Activated CD4-positive, alpha-beta T cell treated with anti-CD3 and anti-CD28 coated beads, Interleukin-2, amount 50 U/mL, for 24 hours (primary cell): ENCODE measurements at places on chromosomes 16 and 17.

GRCh38 chr16:85491798-85492294 is 121.3 kb upstream of the GSE1 start:
- DNase-seq, result no peak

DNA sequence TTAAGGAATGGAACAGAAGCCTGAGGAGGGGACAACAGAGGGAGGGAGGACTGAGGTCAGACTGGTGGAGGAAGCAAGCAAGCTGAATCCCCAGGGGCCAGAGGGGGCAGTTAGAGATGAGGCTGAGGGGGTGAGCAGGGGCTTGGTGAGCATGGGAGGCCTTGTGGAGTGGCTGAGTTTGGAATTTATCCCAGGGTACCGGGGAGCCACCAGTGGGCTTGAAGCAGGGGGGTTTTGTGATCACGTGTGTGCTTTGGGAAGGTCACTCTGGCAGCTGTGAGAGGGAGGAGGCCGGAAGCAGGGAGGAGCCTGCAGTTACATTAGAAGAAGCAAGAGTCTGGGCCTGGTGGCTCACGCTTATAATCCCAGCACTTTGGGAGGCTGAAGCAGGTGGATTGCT is 9.8 kb upstream of the CTCF start:
- DNase-seq, result no peak

- no peak for DNase-seq
Measured at GRCh38 chr17:61477204-61477834, 25.1 kb downstream of the TBX4 start.

DNA sequence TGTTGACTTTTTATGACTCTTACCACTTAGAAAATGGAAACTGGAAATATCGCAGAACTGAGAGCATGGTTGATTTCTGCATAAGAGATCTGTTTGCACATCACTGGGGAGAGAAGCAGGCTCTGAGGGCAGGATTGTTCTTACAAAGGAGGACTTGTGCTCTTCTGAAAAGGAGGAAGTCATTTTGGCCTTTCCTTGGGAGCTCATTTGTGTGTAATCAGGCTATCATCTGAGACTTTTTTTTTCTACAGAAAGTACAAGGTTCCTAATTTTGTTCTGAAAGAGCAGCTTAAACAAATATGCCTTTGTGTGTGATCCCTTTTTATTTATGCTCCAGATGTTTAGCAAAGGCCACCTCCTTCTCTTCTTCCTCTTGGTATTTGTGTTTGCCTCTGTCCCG is 145.7 kb upstream of the CACNG5 start:
- no peak for DNase-seq

GRCh38 chr16:67865318-67865717 is 7.5 kb upstream of the EDC4 start:
- DNase-seq, result no peak

DNA sequence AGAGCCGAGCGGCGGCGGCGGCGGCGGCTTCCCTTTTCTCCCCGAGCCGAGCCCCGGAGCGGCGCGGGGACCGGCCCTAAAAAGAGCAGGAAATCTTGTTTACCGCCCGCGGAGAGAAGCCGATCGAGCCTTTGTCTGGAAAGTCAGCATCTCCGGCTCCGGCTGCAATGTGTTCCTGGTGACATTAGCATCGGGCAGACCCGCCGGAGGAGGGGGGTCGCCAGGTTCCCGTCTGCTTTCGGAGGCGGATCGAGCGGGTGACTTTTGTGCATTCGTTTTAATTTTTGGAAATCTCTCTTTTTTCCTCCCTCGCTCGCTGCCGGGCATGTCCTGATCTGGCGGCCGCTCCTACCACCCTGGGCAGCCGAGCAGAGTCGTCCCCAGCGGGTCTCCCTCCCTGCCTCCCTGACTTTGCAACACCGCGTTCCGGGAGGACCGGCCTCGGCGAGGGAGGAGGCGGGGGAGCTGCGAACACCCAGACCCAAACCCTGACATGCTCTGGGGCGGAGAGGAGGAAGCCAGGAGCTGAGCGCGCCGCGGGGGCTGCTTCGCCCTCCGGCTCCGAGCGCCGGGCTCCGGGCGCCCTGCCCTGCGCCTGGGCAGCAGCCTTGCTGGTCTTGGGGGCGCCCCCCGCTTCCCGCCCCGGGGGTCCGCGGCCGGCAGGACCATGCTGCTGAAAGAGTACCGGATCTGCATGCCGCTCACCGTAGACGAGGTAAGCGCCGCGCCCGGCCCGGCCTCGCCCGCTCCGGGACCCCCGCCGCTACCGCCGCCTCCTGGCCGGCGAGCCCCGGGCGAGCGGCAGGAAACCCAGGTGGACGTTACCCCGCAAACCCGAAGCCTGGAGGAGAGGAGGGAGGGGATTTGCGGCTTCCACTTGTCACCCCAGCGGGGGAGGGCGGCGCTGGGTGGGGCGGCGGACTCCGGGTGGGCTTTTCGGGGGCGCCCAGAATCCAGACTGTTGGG is 690 bp downstream of the PITPNC1 start:
- DNase-seq, result no peak

DNA sequence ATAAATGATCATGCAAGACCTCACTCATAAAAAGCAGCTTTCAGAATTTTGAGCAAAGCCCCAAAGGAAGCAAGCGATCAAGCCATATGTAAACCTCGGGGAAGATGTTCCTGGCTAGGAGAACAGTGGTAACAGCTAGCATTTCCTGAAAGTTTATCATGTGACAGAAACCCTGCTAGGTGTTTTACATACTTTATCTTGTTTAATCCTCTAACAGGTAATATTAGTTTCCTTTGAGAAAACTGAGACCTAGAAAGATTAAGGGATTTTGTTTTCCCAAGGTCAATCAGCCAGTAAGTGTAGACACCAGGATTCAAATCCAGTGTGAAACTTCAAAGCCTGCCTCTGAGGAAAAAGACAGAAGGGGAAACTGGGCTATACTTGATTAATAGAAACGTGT is 362.4 kb upstream of the MAF start:
- no peak for DNase-seq

DNA sequence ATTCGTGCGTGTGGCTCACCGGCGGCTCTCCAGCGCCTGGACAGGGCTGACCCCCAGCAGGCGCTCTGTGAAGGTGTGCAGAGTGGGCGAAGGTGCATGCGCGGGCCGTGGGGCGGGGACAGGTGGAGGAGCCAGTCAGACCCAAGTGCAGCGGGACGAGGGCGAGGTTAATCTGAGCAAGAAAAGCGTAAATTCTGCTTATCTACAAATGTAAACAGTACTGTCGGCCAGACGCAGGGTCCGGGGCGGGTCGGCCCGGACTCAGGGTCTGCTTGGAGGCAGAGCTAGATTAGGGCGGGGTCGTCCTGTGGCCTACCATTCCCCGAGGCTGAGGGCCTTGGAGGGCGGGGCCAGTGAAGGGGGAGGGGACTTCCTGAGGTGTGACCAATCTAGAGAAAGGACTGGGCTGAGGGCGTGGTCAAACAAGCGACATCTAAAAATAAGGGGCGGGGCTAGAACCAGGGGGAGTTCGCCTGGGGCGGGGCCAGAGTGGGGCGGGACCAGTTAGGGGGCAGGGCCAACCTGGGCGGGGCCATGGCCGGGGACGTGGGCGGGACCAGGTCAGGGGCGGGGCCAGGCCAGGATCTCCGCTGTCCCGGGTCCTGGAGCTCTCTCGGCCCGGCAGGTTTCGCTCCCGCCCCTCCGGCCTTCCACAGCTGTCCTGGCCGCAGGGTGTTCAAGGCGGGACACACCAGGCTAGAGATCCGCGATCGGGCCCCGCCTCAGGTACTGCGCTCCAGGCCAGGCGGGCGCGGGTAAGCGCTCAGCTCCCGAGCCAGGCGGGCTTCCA is at the start of gene SEC14L5:
Gene SEC14L5 (plus strand): TSS at position 611 of the 790 bp plus-strand sequence. CDS start 994 bp downstream, outside the sequence.
- peak; percentile 74 for DNase-seq

- peak; percentile 57 for DNase-seq
Measured at GRCh38 chr16:67447508-67448076, 16.7 kb downstream of the HSD11B2 start.

- no peak for DNase-seq
Measured at GRCh38 chr16:67312719-67313118, 13.8 kb downstream of the KCTD19 start.

DNA sequence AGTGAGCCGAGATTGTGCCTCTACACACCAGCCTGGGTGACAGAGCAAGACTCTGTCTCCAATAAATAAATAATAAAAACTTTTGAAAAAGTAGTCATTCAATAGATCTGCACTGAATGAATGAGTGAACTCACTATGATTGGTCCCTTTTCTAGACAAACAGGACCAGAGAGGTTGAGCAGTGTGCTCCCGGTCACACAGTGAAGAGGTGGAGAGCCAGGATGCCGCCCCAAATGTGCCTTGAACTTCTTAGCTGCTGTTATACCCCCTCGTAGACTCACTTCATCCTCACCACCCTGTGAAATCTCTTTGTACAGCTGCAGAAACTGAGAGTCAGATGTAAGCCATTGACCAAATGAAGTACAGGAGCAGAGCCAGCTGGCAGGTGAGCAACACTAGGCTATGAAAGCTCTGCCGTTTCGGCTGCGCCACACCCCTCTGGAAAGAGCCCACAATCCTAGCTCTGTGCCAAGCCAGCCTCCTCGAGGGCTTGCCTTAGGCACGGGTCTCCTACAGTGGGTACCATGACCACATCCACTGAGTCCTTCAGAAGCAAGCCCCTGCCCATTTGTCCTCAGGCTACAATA is 7.8 kb upstream of the KIAA0513 start:
- DNase-seq, result no peak

DNA sequence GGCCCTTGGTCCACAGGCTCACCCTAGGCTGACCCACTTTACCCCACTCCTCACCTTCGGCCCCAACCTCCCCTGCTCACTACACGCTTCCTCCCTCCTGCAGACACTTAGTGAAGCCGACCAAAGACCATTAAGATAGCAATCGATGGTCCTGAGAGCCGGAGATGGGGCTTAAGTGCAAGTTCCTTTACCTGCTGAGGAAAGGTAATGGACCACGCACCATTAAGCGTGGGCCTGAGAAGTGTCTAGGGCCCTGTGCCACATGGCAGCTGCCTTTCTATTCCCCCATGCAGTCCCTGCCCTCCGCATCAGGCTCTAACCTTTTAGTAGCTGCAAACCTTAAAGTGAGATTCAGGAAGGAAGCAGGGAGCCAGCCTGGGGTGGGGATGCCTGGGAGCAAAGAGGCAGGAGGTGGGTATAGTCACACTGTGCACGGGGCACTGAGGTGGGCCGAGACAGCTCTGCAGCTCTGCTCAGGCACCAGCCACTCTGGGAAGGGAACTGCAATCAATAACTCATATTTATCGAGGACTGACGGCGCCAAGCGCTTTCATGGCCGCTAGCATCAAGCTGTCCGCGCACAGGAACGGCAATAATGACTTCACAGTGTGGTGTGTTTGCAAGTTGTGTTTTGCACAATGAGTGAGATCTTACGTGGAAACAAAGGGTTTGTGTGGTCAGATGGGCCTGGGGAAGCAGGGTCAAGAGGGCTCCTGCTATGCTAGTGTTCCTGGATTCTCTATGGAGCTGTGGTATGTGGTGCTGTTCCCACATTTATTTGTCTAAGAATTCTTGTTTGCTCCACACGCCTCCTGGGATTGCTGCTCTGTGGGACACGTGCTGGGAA is 84.9 kb upstream of the CDC42EP4 start:
- DNase-seq, result no peak

DNA sequence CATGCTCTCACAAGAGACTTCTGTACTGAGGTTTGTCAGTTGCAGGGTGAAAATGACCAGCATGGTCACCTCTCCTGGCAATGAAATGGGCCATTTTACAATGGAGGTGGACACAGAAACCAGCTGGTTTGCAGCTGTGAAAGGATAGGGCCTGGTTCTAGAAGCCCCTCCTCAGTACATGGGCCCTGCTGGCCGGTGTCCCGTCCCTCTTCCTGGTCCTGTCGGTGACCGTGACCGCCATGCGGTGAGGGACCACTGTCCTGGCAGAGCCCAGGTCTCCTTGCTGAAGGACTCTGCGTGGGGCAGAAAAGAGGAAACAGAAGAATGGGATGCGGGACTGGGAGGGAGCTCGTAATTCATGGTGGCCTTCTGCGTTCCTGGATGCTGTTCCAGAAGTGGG is 76.0 kb upstream of the ZNF423 start:
- DNase-seq, result no peak

GRCh38 chr17:18859256-18859655 is 1.3 kb downstream of the PRPSAP2 start:
- DNase-seq, result no peak

DNA sequence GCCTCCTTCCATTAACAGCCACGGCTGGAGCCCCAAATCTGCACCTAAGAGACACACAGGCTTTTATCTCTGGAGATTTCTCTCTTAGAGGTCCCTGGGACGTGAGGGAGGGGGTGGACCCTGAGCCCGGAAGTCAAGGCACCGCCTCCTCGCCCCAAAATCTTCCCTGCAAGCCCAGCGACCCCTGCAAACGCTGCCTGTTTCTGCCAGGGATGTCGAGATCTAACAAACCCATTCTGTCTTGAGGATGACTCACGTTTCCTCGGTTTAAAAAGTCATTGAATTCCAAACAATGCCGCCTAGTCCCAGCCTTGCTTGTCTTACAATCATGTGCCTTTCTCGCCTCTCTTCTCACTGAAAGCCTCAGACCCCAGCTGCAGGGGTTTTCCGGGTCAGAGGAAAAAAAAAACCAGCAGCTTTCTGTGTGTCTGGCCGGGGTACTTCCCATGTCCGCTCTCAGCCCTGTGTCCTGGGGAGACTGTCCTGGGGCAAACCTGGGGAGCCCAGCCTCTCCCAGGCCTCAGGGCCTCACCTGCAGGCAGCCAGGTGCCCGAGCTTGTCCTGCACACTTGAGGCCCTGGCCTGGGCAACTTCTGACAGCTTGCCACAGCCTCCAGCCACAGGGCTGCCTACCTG is 15.4 kb downstream of the ARL2BP start:
- DNase-seq, result no peak

GRCh38 chr17:33674685-33675084 is 381.6 kb upstream of the ASIC2 start:
- DNase-seq, result peak; percentile 40

- no peak for DNase-seq
Measured at GRCh38 chr16:79361132-79361751, 239.3 kb downstream of the MAF start.

DNA sequence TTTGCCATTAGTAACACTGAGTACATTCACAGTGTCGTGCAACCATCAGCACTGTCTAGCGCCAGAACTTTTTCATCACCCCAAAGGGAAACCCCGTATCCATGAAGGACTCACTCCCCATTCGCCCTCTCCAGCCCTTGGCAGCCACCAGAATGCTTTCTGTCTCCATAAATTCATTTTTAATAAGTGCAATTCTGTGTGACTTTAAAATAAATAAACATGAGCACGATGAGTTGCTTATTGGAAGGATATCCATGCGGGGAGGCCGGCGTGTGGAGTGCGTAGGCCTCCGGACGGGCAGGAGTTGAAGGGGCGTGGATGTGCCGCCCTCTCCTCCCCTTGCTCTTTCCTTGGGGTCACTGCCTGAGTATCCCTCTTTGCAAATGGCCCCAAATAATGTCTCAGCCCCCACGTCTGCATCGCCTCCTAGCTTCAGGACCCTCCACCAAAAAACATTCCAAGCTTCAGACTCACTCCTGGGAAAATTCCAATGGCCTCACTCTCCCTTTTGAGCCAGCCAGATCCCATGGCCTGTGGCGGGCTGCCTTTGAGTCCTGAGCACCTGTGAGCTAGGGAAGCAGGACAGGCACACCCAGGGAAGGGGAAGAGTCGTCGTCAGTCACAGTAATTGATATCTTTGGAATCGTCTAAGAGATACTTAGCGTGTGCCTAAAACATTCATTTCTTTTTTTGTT is 306.3 kb downstream of the SEC14L1 start:
- no peak for DNase-seq
